ENCODE measurements at places on chromosomes 12 and 14. TPM values are rescaled to one million over a fixed set of nuclear protein-coding genes. Genes with fewer than 3 reads are reported as not detected.

The OR4E2 gene
- not detected for total RNA-seq

The TMEM179 gene
- total RNA-seq, result 0.17 TPM

The CCDC175 gene
- total RNA-seq, result not detected

DNA sequence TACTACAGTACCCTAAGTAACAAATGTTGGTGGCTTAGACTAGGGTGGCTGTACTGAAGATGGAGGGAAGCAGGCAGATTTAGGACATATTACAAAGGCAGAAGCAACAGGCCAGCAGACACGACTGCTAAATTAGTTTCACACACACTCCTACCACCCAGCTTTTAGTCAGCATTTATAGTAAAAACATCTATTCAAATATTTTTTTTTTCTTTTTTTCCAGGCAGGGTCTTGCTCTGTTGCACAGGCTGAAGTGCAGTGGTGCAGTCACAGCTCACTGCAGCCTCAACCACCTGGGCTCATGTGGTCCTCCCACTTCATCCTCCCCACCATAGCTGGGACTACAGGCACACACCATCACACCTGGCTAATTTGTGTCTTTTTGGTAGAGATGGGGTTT is 72.9 kb downstream of the CDK17 start:
- DNase-seq, result no peak

The SIX1 gene
- not detected for total RNA-seq

The SSTR1 gene
- not detected for total RNA-seq

GRCh38 chr14:53990978-53991377 is 34.4 kb upstream of the BMP4 start:
- no peak for DNase-seq

- DNase-seq, result no peak
Observed at GRCh38 chr14:66133666-66134065, 352.5 kb upstream of the CCDC196 start.

All from activated naive CD4-positive, alpha-beta T cell treated with anti-CD3 and anti-CD28 coated beads for 36 hours (primary cell).